HT-29 (cell line): ENCODE measurements at places on chromosomes 2 and 18. TPM values are rescaled to one million over a fixed set of nuclear protein-coding genes. Genes with fewer than 3 reads are reported as not detected.

DNA sequence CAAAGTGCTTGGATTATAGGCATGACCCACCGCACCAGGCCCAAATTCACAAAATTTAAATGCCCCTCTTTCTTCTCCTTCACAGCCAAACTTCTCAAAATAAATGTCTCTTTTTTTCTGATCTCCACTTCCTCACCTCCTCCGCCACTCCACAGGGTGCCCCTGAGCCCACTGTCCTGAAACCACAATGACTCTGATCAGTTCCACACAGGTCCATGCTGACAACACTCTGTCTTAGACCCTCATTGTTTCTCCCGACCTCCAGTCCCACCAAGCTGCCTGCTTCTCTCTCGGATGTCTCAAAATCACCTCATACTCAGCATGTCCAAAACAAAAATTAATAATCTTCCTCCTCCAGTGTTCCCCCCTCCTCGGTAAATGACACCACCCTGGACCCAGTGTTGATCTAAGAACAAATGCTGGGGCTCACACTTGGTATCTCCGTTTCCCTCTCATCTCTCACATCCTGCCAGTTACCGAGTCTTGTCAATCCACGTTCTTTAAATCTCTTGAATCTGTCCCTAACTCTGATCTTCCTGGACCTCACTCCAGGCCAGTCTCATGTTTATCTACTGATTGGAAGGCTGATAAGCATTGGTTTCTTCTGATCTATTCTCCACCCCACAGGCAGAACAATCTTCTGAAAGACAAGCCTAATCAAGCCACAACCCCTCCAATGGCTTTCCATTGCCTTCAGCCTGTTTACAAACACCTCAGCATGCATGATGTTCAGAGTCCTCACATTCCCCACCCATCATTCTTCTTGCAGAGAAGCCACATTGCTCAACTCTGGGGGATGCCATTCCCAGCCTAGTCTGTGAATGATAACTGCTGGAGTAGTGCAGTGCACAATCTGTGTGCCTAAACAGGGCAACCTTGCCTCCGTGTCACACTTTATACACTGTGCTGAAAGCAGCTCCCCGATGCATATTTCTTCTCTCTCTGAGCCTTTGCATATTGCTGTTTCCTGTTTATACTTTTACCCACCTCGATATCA, 12.4 kb upstream of the ANKRD44 start:
- no peak for DNase-seq

- DNase-seq = no peak
Measured at GRCh38 chr2:58930537-58930936, 689.4 kb upstream of the FANCL start.

- no peak for DNase-seq
Measured at GRCh38 chr2:233952335-233952734, 35.2 kb downstream of the TRPM8 start.

GRCh38 chr18:12438257-12438656, 30.5 kb downstream of the PRELID3A start:
- no peak for DNase-seq

GRCh38 chr2:148814143-148814859, 60.7 kb upstream of the KIF5C start:
- peak; percentile 71 for DNase-seq

- DNase-seq = no peak
Measured at GRCh38 chr2:100739735-100740432, 80.1 kb upstream of the NPAS2 start.

DNA sequence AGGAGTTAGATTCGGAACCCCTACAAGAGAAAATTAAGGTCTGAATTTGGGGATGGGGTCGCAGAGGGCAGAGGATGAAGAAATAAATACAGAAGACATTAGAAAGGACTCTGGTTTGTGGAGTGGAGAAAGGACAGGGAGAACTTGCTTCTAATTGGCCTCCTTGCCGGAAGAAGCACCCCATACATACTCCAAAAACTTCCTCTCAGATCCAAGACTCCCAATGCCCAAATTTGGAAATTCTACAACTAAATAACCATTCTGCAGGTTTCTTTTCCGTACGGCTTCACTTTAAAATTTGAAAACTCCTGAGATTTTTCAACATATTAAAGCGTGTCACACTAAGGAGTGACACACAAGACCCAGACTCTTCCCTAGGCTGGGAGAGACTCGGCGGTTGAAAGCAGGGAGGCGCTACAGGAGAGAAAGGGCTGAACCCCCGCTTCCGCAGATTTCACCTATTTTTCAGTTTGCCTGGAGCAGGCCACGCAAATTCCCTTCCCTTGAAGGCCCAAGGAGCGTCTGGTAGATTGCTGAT, 478 bp downstream of the CLHC1 start:
- no peak for DNase-seq

DNA sequence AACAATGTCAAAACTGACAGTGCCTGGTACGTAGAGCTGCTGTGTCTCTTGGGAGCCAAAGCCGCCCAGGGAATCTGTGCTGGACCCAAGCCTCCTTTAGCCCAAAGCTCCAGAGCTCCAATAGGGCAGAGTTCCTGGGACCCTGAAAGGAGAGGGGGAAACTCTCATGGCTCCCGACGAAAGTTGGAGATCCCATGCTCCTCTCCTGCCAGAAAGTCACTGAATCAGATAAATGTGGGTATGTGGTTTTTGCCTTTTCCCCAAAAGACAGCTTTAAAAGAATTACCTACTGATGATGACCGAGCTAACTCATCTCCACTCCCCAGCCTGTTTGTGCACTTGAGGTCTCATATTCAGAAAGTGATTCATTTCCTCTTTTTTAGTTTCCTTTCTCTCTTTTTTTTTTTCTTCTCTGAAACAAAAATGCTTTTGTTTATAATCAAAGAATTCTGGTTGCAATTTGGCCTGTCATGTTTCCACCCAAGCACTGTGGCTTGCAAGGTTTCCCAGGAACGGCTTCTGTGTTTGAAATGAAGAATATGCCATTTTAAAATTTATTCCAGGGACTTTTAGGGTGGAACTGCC, 14.1 kb upstream of the PMAIP1 start:
- DNase-seq = no peak

- no peak for DNase-seq
Measured at GRCh38 chr2:211373203-211373602, 816.8 kb downstream of the CPS1 start.

DNA sequence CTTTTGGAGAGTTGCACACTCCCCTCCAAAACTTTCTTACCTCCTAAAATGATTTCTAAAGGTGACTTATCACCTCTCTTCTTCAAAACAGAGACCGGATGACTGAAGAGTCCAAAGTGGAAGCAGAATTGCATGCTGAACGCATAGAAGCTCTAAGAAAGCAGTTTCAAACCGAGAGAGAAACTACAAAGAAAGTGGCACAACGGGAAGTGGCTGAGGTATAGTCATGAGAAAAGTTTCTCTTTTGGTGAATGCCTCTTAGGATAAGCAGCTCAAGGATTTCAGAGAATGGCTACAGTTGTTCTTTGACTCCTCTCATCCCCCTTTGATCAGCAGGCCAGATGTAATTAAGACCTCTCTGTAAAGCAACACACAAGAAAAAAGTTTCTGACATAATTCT, 73.6 kb downstream of the GTF3C3 start:
- DNase-seq = no peak

The EML6 gene
- 3.0 and 3.1 TPM in 2 replicates for total RNA-seq

The NT5DC4 gene
- 1.4 and 1.6 TPM in 2 replicates for total RNA-seq

The ALLC gene
- total RNA-seq = not detected in 2 replicates

The OTOS gene
- total RNA-seq = not detected in 2 replicates

The PLEKHM3 gene
- total RNA-seq = 4.7 and 9.0 TPM in 2 replicates

The CDK5R2 gene
- not detected in 2 replicates for total RNA-seq

The REL gene
- 6.5 and 6.6 TPM in 2 replicates for total RNA-seq
